ENCODE measurements at places on chromosomes 11 and 22.

DNA sequence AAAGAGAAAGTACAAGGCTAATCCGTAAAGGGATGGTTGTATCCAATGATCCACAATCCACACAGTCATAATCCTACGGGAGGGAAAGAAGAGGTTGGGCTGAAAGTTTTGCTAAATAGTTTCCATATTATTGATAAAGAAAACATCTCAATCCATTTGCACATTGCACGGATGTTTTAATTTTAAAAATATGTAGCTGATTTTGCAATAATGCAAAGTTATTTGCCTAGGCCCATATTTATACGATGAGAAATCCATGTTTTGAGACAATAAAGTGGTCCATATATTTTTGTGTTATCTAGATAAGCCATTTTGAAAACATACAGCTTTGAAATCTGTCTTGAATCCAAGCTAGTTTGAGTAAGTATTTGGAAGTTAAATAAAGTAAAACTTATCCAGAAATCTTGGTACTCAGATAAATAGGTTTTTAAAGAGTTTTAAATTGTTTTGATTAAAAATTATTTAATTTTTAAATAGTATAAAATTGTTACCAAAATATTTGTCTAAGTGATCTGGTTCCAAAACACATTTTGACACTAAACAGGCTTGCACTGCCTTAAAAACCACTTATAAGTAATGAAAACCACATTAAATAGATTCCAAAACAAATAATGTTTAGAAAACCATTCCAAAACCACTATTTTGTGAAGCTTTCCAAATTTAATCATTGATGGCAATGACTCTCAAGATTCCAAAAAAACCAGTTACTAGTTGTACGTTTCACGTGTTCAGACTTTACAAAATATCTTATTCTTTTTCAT is 38.2 kb upstream of the PAMR1 start:
- DNase-seq, result no peak

GRCh38 chr11:91981995-91982394 is 242.6 kb upstream of the FAT3 start:
- DNase-seq, result no peak

GRCh38 chr11:12807621-12808020 is 133.4 kb downstream of the TEAD1 start:
- DNase-seq, result no peak

- DNase-seq, result peak; percentile 28
Measured at GRCh38 chr11:60756307-60757032, at the start of gene MS4A15. TSS of gene MS4A15 (plus strand) at chr11:60756867. CDS start at chr11:60763734, 6,867 bp downstream.

DNA sequence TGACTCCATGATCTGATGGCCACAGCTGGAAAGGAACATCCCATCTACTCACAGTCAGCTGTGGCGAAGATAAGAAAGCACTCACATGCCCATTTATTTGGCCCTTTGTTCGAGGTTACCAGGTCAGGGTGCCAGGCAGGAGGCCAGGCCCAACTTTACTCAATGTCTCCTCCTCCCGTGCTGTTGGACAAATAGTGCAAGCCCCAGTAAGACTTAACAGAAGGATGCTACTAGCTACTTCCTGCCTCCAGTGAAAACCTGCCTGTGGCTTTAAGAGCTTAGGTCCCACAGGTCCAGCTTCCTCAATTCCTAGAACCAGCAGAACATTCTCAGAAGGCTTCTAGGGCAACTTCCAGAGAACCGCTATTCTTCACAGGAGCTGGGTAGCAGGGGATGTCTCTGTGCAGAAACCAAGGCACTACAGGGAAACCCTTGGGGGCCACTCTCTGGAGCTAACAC is 12.9 kb upstream of the CRY2 start:
- DNase-seq, result no peak

DNA sequence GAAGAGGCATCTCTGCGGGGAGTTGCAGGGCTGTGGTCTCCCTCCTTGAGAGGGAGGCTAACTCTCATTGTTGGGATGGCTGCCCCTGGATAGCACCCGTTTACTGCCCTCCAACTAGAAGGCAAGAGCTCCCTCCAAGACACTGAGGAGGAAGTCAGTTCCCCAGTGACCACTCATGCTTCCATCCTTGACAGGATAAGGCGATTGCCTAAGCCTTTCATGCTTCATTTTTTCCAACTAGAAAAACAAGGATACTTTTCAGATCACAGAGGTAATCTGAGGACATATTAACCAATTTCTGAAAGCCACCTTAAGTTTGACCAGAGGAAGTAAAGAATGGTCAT is 186.6 kb downstream of the MAML2 start:
- no peak for DNase-seq

GRCh38 chr22:37570661-37570976 is 9.3 kb downstream of the LGALS2 start:
- DNase-seq, result no peak

GRCh38 chr11:73539506-73540084 is 58.3 kb downstream of the FAM168A start:
- DNase-seq, result no peak

- no peak for DNase-seq
Measured at GRCh38 chr11:75873417-75874221, 58.6 kb downstream of the UVRAG start.

GRCh38 chr11:71489311-71490043 is 36.5 kb downstream of the NADSYN1 start:
- no peak for DNase-seq

- DNase-seq, result no peak
Measured at GRCh38 chr11:12158909-12159308, 48.5 kb downstream of the MICAL2 start.

DNA sequence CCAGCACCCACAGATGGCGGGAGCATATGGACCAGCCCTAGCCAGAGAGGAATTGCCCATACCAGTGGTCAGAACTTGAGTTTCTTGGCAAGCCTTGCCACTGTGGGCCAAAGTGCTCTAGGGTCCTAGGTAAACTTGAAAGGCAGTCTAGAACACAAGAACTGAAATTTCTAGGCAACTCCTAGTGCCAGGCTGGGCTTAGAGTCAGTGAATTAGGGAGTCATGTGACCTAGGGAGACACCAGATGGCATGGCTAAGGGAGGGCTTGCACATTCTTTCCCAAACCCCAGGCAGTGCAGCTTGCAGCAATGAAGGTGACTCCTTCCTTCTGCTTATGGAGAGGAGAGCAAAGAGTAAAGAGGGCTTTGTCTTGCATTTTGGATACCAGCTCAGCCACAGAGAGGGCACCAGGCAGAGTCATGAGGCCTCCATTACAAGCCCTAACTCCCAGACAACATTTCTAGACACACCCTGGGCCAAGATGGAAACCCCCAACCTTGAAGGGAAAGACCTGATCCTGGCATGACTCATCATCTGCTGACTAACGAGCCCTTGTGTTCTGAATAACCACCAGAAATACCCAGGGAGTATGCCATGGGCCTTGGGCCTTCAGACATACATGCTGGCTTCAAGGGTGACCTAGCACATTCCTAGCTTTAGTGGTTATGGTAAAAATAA is 19.2 kb upstream of the OR56A3 start:
- DNase-seq, result no peak

GRCh38 chr11:6443269-6444003 is 2.6 kb upstream of the HPX start:
- DNase-seq, result peak; percentile 72

DNA sequence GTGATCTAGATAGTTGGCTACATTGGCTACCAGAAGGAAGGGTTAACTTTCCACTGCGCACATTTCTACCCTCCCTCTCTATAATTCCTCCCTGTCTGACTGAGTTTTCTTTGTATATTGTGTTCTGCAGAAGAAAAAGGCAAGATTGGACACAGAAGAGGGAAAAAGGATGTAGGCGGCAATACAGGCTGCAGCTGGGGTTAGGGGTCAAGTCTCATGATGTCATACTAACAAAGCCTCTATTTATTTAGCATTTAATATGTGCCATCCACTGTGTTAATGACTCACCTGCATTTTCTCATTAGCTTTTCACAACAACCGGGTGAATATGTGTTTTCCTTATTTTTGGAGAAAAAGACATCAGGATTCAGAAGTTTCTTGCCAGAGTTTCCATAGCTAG is 2.0 kb downstream of the FAM83F start:
- no peak for DNase-seq

DNA sequence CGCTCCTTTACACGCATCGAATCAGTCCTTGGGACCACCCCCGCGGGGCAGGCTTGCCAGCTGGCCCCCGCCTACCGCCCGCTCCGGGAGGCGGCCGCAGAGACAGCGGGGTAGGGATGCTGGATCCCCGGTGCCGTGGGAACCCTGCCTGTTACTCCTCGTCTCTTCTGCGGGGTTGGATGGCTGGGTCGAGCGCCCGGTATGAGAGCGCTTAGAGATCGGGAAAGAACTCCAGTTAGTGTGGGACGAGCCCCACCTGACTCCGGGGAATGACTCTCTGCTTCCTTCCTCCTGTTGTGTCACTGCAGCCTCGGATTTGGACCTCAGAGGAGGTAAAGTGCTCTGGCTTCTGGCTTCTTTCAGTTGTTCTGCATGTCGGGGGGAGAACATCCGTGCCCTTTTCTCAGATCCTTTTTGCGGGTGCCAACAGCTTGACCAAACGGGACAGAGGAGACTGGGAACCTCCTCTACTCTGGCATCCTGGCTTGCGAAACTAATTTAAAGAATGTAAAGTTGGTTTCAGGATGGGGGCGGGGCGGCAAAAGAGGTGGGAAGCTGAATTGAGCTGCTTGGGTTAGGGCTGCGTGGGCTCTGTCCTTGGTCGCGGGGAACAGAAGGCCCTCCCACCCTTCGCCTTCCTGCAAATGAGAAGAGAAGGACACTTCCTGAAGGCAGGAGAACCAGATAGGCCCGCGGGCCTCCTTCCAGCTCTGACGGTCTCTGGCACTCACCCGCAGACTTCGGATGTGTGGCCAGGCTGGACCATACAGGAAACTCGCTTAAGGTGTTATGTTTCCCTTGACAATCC is 938 bp downstream of the LAYN start:
- DNase-seq, result peak; percentile 29

GRCh38 chr11:33000181-33000580 is 15.5 kb upstream of the DEPDC7 start:
- no peak for DNase-seq

DNA sequence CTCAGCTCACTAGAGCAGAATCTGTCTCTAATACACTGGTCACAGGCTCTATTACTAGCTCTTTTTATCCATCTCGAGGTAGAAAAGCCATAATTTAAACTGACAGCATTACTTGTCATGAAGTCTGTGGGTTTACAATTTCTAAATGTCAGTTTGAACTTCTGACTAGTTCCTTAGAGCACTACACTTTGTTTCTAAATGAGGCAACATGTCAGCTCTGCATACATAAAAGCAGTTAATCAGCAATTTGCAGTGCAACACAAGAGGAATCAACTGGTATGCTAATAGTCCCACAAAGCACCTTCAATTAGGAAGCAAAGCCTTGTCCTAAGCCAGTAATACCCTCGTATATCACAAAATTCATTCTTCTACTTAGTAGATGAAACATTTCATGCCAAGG is 321.3 kb downstream of the TTC28 start:
- no peak for DNase-seq

GRCh38 chr22:22159384-22159783 is 85.2 kb upstream of the VPREB1 start:
- no peak for DNase-seq

- DNase-seq, result peak; percentile 89
Measured at GRCh38 chr11:65639623-65640482, 2.0 kb downstream of the SIPA1 start.

DNA sequence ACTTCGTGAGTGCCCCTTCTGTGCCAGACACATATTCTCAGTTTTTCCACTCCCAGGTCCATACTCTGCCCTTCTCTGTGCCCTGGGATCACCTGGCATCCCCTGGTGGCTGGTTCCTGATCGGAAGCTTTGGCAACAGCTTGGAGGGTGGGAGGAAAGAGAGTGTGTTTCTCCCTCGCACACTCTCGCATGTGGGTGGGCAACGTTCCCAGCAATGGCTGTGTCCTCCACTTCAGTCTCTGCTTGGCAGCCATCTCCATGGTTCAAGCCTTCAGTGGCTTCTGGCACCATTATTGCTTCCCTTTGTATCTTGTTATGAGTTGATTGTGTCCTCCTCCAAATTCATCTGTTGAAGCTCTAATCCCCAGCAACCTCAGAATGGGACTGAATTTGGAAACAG is 342.7 kb upstream of the SYN3 start:
- no peak for DNase-seq

DNA sequence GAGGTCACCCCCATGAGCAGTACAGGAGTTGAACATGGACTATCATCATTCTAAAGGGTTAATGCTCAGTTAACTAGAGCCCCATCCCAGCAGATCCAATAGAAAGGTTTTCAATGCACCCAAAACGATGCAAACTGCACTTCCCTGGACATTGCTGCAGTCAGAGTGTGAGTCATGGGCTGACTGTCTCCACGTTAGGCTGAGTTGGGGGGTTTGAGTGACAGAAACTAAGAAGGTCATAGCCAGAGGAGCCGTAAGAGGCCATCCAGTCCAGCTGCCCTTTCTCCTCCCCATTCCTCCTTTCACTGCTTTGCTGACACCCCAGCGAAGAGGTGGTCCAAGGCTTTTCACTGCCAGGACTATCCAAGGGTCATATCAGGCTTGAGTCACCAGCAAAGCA is 10.5 kb upstream of the OR2AT4 start:
- no peak for DNase-seq

DNA sequence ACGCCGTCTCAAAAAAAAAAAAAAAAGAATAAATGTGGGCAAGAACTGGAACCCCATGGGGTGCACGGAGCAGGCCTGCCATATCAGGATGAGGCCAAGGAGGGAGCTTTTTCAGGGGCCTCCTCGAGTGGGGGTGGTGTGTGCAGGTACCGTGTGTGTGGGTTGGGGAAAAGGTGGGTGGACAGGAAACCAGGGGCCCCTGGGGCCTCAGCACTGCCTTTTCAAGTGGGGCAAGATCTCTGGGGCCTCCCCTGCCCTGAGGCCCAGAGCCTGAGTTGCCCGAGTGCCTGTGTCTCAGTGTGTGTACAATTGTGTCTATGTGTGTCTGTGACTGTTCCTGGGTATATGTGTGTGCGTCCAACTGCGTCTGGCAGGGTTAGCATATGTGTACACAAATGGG is 23.8 kb downstream of the TEF start:
- DNase-seq, result no peak

DNA sequence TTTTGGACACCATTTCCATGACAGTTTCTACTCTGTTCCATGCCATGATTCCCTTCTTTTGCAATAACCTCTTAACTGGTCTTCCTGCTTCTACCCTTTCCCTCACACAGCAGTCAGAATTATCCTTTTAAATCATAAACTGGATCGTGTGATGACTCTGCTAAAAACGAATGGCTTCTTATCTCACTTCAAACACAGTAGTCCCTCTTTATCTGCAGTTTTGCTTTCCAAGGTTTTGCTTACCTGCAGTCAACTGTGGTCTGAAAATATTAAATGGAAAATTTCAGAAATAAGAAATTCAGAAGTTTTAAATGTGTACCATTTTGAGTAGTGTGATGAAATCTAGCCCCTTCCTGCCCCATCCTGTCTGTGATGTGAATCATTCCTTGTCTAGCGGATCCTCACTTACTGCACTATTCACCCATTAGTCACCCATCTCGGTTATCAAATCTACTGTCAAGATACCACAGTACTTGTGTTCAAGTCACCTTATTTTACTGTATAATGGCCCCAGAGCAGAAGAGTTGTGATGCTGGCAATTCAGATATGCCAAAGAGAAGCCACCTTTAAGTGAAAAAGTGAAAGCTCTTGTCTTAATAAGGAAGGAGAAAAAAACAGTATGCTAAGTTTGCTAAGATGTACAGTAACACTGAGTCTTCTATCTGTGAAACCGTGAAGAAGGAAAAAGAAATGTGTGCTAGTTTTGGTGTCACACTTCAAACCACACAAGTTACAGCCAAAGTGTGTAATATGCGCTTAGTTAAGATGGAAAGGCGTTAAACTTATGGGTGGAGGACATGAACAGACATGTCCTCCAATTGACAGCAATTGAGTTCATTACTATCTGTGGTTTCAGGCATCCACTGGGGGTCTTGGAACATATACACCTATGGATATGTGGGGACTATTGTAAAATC is 283.0 kb downstream of the DDX10 start:
- DNase-seq, result no peak

Data from mucosa of descending colon (tissue), 3 donors.